SW480 (cell line): ENCODE measurements at places on chromosomes 12 and 14.

DNA sequence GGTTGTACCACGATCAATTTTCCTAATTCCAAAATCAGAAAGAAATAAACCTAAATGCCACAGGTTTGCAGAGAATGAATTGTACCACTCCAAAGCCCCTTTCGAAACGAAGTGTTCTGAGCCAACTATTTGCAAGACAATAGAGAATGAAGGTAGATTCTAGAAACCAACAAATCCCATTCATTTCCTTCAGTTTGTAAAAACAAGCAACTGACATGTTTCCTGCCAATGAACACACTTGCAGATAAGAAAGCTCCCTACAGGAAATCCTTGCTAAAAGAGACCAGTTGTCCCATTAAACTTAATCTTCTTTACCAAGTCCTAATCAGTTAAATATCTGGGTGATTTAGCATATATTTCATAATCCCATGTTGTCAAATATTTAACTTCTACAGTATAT is 198.4 kb upstream of the FOXN3 start:
- DNase-seq, result no peak

DNA sequence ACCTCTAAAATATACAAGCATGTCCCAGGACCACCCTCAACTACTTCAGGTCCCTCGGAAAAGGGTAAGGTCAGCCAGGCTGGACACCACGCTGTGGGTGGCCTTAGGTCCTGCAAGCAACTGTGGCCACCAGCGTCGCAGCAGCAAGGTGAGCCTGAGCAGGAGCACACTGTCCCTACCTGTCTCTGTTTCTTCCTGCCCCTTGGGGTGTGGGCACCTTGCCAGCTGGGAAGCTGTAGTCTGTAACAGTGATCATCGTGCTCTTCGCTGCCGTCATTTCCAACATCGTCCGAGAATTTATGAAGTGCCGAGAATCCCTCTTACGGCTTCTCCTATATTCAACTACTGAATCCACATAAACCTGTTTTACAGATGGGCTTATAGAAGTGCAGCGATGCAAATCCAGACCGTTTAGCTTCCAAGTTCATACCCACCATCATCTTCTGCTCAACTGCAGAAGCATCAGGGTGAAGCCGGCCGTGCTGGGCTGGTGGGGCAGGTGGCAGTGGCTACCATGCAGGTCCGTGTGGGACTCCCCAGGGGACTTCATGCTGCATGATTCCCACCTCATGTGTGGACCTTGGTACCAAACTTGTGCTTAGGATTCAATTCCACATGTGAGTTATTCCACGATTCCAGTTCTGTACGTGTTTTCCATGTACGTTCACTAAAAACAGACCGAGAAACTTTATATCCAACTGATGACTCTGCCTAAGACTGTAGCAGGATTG is 361.3 kb upstream of the SFSWAP start:
- DNase-seq, result no peak

GRCh38 chr14:39491134-39491571 is 58.9 kb upstream of the FBXO33 start:
- DNase-seq, result peak; percentile 18

GRCh38 chr12:52210186-52210924 is 18.5 kb upstream of the KRT80 start:
- no peak for DNase-seq

GRCh38 chr12:65189028-65189718 is 19.8 kb downstream of the LEMD3 start:
- no peak for DNase-seq
